Non-pigmented ciliary epithelial cell (primary cell): ENCODE measurements at places on chromosomes 5 and 9.

DNA sequence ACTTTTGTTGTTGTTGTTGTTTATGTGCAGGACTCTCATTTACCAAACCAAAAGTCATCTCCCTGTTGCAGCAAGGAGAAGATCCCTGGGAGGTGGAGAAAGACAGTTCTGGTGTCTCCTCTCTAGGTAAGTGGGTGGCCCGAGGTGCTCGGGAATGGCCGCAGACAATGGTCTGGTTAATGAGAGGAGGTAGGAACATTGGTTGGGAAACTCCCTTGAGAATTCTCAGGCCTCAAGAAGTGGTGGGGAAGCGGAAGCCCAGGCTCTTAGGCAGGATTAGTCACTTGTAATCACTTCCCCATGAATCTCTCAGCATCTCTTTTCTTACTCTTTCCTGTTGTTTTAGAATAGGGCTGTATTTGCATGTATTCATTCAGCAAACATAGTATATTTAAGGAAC is 7.2 kb downstream of the ZNF354B start:
- DNase-seq = no peak

DNA sequence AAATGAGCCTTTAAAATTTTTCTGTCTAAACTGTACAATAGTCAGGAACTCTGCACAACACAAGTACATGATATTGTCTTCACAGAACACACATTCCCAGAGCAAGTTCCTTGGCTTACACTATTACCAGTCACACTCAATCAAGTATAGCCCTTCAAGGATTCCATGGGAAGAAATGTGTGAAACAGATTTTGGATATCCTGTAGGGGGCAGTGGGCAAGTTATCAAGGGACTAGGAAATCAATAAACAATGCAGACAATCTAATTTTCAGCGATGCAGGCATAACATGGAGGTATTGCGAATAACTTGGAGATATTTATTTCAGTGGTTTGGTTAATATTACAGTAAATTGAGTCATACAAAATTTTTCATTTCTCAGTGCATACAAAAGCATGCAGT is 1171.5 kb upstream of the NUDT12 start:
- no peak for DNase-seq

DNA sequence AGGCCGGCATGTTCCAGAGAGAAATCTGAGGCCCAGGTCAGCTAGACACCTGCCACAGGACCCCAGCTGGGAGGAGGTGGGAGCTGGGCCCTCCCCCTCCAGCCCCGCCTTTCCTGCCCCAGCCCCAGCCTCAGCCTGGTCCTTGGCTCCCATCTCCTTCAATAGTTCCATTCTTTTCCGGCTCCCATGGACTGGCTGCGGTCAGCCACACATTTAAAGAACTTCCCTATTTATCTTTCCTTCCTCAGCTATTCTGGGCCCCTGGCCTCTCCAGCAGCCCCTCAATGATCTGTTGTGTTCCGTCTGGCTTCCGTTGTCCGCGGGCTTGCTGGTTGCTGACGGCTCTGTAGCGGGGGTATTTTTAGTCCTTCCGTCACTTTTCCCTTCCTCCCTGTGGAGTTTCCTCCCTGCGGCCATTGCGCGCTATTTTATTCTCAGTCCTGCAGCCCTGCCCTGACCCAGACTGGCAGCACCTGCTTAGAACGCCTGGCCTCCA is 73.8 kb downstream of the AMBP start:
- no peak for DNase-seq

GRCh38 chr5:132487095-132487428 is 3.5 kb downstream of the IRF1 start:
- no peak for DNase-seq

GRCh38 chr5:170491479-170491878 is 12.3 kb upstream of the KCNIP1 start:
- DNase-seq = peak; percentile 74

DNA sequence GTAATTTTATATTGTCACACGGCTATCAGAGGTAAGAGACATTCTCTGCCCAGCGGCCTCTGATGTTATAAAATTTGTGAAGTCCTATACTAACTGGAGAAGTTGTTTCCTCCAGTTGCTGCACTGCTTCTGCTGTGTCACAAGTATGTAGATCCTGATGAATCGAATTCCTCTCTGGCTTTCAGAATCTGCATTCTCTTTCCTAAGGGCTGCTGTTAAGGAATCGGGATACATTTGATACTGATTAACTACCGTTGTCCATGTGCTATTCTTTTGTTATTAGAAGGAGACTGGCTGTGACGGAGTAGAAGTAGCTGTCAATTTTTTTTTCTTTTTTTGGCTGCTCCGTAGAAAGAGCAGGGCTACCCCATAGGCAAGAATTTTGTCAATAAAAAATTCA is 81.7 kb upstream of the LRRC70 start:
- DNase-seq = no peak

DNA sequence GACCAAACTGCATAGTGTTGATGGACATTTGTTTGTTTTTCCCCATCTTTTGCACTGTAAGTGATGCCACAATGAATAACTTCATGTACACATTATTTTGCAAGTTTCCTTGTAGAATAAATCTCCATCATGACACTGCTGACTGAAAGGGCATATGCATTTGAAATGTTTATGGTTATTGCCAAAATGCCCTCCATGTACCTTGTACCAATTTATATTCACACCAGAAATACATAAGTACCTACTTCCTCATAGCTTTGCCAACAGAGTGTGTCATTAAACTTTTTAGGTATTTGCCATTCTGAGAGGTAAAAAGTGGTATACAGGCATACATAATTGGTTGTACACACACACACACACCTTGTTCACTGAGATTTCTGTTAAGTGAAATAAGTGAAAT is 361.0 kb upstream of the PCSK5 start:
- DNase-seq = no peak
